GM12891 (cell line): ENCODE measurements at places on chromosomes 2 and 18.

- no peak for DNase-seq
Observed at GRCh38 chr2:147040298-147041120, 804.3 kb upstream of the ACVR2A start.

GRCh38 chr2:85390941-85391669, 19.1 kb downstream of the CAPG start:
- peak; percentile 63 for DNase-seq

DNA sequence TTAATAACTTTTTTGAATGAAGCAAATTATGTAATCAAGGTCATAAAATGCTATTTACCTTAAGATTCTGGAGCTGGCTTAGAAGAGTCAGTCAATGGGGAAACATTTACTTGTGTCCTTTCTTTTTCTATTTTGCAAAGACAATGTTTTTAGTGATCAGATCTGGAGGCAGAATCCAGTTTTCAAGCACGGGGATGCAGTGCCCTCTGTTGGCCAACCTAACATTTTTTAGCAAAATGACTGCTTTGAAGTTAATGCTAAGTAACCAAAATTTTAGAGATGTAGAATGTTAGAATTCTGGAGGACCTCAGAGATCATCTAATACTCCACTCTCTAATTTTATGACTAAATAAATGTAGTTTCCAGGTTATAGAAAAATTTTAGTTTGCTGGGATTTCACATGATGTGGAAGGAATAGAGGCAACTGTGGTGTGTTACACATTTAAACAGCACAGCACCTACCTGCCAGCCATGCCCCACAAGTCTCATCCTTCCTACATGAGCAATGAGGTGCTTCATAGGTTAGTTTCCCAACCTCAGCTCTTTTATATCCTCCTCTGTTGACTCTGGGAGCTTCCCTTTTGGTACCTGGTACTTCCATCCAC, 23.6 kb upstream of the SLC9A4 start:
- DNase-seq = peak; percentile 22

- DNase-seq = no peak
Observed at GRCh38 chr2:4369826-4370419, 666.5 kb downstream of the DCDC2C start.

GRCh38 chr2:27078267-27079194, at the start of gene EMILIN1:
EMILIN1 (plus strand) TSS chr2:27078615; CDS start chr2:27079066, 451 bp downstream.
- DNase-seq = no peak

DNA sequence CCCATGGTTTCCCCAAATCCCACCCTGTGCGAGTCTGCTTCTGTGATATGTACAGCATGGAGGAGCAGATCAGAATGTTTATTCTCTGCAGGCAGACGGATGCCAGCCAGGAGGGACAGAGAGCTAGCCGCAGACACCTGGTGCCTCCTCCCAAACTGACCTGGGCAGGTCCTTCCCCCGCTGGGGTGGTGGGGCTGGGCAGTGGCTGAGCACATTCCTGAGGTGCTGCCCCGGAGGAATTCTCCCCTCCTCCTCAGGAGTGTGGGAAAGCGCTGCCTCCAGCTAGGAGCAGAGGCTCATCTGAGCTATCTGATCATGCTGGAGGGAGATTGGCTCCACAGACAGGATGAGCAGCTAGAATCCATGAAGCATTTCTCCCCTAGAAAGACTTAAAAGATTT, 21.7 kb downstream of the C2orf92 start:
- DNase-seq = no peak

DNA sequence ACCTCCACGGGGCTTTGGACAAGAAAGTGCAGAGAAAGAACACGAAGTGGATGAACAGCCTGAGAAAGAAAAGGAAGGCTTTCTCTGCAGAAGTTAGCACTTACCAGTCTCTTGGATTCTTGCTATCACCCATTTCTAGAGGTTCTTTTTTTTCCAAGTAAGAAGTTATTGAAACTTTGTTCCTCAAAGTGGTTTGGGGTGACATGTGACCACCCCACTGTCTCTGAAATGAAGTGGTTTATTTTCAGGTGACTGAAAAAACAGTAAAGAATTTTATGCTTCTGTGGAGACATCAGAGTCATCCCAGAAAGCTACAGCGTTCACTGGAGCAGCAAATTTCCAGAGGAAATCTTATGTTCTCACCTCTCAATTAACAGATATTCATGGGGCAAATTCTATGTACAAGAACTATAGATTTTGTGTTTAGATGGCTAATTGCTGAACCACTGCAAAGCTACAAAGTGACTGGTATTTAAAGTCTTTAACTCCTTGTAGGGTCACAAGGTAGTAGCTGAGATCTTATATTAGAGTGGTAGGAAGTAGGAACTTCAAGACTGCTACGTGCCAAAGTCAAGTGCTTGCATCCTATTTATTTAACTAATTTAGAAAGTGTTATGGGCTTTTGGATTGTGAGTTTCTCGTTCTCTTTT, 267.5 kb downstream of the TGIF1 start:
- no peak for DNase-seq

DNA sequence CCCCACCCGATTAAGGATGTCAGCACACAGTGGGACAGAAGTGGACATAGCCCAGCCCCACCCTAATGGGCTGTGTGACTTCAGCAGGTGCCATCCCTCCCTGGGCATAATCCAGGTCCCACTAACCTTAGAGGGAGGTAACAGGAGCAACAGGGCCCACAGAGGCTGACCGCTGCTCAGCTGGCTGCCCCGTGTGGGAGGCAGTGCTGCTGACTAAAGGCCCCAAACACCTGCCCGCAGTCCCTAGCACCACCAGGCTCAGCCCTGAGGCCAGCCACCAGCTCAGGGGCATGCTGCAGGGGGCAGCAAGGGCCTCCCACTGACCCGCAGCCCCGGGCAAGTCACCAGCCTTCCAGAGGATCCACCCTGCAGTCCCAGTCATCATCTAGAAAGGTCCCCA, 14.6 kb downstream of the BIN1 start:
- no peak for DNase-seq
